Activated CD4-positive, alpha-beta T cell treated with anti-CD3 and anti-CD28 coated beads, Interleukin-2, amount 10 ng/mL, durations not matched to agents 24 days and 14 days (primary cell): ENCODE measurements at places on chromosomes 1 and 21. TPM values are rescaled to one million over a fixed set of nuclear protein-coding genes. Genes with fewer than 3 reads are reported as not detected.

DNA sequence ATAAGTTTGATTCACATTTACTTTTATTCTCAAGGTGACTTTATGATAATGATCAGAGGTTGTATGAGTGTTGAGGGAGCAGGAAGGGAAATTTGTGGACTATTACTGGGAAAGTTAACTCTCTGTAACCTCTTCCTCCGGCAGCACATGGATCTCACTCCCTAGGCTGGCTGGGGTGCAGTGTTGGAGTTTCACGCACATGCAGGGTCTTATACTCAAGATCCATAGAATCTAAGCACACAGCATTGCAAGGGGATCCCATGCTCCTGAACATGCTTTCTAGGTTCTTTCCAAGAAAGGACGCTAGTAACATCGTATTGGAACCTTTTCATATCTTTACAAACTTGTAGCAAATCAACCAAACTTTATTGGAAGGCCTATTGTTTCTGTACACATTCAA is 757.6 kb upstream of the TPTE start:
- DNase-seq = no peak
- H3K4me1 ChIP-seq = no peaks in the 10 kb centered on the region

DNA sequence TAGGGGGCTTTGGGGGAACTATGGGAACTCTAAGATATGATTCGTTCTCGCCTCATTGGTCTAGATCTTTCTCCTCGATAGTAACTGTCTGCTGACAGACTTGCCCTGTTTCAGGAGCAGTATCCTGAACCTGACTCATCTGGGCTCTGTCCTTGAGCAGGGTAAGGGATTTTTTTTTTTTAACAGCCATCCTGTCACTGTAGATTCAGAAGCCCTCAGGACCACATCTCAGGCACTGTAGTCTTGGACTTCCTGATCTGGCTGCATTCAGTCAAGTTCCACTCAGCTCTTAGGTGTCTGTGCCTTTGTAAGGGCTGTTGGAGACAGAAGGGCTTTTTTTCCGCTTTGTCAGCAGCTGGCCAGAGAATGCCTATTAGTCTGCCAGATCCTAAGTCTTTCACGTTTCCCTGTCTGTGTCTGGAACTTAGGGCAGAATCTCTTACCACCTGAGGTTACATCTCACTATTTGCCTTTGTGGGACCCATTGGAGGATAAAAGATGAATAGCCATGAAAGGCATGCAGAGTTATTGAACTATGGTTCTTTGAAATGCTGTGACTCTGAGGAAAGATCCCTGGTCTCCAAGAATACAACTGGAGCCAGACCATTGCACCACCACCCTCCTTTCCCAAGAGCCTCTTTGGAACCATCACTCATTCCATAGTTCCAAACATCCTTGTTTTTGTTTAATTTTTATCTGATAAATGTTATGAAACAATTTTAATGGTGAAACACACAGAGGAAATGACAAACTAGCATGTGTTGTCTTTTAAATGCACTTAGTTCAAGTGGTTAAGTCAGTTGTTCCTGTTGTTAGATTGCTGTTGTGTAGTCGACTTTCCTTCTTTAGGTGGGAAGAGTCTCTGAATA is 49.7 kb upstream of the MACF1 start:
- no peak overlapping the region for H3K4me3 ChIP-seq
- no peaks in the 10 kb centered on the region for H3K36me3 ChIP-seq
- no peak for DNase-seq
- peaks cover 12% of the 10 kb centered on the region for H3K27me3 ChIP-seq
- H3K4me1 ChIP-seq = peaks cover 7% of the 10 kb centered on the region
- H3K27ac ChIP-seq = no peak overlapping the region

Gene SMCP
- not detected in 2 replicates for total RNA-seq

GRCh38 chr1:101728029-101728428 is 268.7 kb downstream of the OLFM3 start:
- H3K27me3 ChIP-seq = no peaks in the 10 kb centered on the region
- no peak for DNase-seq
- H3K4me1 ChIP-seq = no peaks in the 10 kb centered on the region
- H3K27ac ChIP-seq = no peak overlapping the region
- no peak overlapping the region for H3K4me3 ChIP-seq
